Activated naive CD8-positive, alpha-beta T cell treated with anti-CD3 and anti-CD28 coated beads, Interleukin-2, amount 50 U/mL, for 24 hours (primary cell): ENCODE measurements at places on chromosomes 6 and 20.

DNA sequence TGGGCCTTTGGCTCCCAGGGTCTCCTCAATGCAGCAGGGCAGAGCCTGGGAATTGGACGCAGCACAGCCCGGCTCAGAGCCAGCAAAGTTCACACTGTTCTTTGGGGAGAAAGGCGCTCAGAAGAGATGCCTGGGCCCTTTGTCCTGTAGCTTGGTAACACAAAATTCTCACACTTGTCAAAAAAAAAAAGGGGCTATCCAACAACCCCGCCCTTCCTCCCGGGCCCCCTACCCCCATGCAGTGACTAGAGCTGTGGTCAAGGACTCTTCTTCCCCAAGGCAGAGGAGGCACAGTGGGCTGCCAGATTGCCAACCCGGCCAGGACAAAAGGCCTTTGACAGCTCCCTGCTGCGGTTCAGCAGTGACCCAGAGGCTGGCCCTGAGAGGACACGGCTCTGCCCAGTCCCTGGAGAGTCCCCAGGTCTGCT, 2.0 kb downstream of the NKAIN4 start:
- DNase-seq, result no peak

GRCh38 chr6:27478141-27478705, 5.3 kb upstream of the ZNF184 start:
- no peak for DNase-seq

DNA sequence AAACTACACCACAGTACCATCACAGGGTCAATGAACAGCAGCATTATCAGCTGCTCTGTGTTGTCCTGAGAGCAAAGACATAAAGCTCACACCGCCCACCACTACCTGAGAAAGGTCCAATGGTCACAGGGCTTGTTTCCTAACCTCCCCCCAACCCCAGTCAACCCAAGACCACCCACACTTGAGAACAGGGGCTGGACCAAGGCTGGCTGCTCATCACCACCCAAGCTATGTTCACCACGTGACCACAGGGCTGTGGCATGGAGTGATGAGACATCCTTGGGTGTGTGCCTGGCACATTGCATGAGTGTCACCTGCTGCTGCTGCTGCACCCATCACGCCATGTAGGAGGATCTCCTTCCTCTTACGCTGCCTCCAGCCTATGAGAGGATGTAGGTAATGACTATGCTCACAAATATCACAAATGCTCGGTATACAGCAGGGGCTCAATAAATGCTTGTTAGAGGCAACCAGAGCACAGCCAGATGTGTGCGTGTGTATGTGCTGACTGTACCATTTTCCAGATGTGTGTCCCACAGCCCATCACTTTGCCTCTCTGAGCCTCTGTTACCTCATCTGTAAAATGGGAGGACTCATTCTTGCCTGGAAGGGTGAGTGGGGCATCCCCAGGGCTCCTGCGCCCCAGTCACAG, 23.3 kb upstream of the SIRPA start:
- no peak for DNase-seq

GRCh38 chr6:73823832-73824231, 127.8 kb downstream of the CD109 start:
- no peak for DNase-seq

DNA sequence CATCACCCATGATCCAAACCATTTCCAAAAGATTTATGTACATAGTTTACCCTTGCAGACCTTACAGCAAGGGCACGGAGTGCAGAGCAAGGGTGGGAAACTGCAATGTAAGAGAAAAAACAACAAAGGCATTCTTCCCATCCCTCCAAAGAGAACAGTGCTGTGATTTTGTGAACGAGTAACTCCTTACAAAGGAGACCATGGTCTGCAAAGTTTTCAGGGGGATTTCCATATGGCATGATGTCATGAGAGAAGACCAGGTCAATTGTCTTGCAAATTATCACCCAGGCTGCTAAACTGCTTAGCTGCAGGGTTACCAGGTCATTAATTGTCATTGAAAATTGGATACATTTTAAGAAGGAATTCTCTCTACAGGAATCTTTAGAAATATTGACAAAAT, 58.3 kb downstream of the LAMP5 start:
- no peak for DNase-seq

- no peak for DNase-seq
Measured at GRCh38 chr6:7124114-7124513, 16.4 kb downstream of the RREB1 start.
